NCI-H1436 (cell line): ENCODE measurements at places on chromosomes 1 and 21.

GRCh38 chr1:167938080-167938636, 1.3 kb upstream of the MPC2 start:
- DNase-seq = no peak

GRCh38 chr1:89780721-89781120, 40.1 kb upstream of the LRRC8D start:
- peak; percentile 28 for DNase-seq

DNA sequence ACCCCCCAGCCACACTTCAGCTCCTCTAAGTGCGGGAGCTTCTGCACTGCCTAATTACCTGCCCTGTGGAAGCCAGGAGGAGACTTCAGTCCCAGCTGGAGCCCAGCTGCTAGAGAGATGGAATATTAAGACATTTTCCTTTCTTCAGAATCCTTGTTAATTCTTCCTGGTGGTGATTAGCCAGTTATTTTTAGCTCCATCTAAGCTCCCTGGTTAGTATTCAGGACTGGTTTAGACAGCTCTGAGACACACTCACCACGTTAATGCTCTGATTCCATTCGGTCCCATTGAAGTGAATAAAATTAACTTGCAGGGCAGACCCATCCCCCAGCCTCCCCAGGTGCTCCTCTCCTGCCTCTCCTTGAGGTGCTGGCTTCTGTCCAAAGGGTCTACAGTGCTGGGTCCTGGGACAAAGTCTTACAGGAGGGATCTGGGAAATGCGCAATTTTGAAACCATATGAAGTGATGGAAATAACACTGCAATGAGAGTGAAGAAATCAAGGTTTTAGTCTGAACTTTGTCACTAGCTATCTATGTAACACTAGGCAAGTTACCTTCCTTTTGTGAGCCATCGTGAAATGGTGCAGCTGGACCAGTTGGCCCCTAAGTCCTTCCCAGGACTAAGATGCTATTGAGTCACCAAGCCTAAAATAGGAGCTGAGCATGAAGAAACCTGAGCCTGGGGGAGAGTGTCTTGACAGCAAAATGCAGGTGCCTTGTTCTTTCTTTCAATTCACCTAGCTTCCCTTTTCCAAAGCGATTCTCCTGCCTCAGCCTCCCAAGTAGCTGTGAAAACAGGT, 117.4 kb upstream of the ATP1A1 start:
- DNase-seq = peak; percentile 19

- DNase-seq = no peak
Observed at GRCh38 chr21:33687634-33688033, 45.3 kb downstream of the ITSN1 start.

DNA sequence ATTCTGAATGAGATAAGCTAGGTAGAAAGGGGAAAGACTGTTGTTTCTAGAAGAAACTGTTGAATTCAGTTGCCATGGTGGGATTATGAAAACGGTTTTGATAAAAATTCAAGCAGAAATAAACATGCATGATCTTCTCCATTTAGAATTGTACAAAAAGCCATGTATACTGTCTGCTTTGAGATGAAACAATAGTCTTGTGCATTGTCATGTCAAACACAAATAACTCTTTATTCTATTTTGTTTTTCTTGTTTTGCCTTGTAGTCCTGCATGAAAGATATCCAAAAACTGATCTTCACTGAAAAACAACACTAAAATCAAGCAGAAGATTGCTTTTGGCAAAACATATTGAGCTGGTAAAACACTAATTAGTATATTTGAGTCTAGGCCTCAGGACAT, 659.9 kb downstream of the LTN1 start:
- DNase-seq = no peak

DNA sequence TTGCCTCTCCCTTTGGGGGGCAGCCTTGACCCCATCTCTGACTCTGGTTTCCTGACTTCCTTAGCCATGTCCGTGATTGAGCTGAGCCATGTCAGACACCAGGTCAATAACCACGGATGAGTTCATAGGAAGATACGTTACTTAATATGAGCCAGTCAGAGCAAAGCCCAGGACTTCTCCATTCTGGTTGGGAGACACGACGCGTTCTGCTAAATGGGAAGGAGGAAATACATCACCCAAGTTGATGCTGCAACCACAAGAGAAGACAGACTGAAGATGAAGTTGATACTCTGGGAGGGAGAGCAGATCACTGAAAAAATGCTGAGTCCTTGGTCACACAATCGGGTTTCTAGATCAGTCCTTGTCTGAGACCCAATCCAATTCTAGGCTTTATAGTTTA, 90.9 kb downstream of the MATN1 start:
- DNase-seq = no peak

GRCh38 chr1:164803366-164803765, 244.4 kb downstream of the PBX1 start:
- no peak for DNase-seq

GRCh38 chr1:168507231-168507630, 36.6 kb downstream of the XCL2 start:
- DNase-seq = no peak

- no peak for DNase-seq
Observed at GRCh38 chr1:119594376-119594775, 53.7 kb downstream of the ZNF697 start.

DNA sequence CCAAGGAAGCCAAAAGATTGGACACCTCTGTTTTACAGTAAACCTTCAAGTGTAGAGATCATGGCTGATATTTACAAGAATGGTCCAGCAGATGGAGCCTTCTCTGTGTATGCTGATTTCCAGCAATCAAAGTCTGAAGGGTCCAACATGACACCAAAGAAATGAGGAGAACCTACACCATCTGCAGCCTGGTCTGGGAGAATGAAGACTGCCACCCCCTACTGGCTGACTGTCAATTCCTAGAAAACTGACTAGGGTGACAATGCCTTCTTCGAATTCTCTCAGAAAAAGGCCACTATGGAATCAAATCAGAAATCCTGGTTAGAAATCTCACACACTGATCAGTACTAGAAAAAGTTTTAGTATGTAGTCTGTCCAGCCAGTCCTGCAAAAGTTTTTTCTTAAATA, 83.3 kb downstream of the CDC42BPA start:
- DNase-seq = peak; percentile 7

GRCh38 chr1:89310505-89310904, 37.8 kb upstream of the GBP5 start:
- no peak for DNase-seq

DNA sequence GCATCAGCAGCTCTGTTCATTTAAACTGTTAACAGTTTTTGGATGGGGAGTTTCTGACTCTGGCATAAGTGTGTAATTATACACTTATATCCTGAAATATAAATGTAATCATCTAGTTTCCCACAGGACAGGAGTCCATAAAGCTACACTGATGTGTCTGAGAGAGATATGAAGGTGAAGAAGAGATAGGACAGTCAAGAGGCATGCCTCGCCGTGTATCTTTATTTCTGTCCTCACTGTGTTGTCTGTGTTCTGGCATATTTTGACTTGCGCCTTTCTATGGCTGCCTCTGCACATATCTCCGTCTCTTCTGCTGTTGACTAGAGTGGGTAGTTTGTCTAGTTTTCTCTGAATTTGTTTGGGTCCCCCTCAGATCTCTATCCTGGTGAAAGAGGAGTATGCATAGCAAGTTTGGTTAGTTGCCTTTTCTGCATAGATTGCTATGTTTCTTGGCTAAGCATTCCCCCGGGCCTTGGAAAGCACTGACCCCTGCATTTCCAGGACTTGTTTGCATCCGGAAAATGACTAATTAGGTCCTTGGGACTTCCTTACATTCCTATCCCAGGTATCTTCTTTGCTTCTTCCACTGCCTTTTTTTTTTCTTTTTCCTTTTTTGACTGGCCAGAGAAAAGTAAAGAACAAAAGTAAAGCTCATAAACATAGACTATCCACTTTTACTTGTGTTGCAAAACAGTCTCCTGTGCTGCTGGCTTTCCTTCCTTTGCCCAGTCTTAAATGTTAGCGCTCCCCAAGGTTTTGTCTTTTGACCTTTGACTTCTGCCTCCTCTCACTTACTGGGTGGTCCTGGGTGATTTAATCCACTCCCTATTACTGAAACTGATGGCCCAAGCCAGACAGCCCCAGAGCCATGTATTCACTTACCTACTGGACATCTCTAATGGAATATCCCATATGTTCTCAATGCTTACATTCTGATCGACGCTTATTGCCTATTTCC, 27.6 kb upstream of the CNN3 start:
- DNase-seq = no peak

- no peak for DNase-seq
Observed at GRCh38 chr1:41613689-41614574, 129.4 kb upstream of the EDN2 start.

- DNase-seq = no peak
Observed at GRCh38 chr21:14916676-14917141, 148.1 kb downstream of the NRIP1 start.

DNA sequence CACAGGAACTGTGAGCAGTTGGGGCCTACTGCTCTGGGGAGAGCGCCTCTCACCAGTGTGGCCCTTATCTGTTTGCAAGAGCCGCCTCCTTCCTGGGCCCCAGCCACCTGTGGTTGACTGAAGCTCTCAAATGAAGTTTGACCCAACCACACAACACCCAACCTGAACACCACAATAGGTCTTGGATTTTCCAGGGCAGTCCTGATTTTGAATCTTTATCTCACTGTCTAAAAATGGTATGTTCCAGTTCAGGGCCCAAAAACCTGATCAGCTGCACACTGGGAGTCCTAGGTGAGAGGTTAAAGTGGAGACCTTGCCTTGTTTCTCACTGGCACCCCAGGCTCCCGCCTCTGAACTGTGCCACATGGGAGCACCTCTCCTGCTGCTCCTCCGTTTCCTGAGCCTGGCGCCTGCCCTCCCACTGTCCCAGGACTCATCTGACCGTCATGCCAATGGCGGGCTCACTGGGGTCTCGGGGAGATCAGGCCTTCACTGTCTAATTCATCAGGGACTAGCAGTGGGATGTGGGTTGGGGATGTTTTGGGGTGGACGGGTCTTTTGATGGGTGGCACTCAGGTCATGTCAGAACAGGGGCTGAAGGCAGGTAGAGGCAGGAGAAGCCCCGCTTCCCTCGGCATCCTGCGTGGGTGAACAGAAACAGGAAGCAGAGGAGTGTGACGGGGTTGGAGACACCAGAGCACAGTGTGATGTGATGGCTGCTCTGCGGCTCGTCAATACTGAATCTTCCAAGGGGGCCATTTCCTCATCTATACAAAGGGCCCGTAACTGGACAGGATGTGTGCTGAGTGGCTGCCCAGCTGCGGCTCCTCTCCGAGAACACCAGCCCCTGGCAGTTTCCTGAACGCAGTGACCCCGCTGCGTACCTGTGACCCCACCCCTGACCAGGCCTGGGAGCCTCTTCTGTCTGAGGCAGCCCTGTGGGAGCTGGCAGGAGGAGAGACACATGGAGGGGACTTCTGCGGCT, 59.6 kb upstream of the ITPKB start:
- no peak for DNase-seq

GRCh38 chr1:10117865-10118264, 85.1 kb downstream of the UBE4B start:
- DNase-seq = no peak

GRCh38 chr1:222390181-222390580, 157.7 kb downstream of the HHIPL2 start:
- no peak for DNase-seq

DNA sequence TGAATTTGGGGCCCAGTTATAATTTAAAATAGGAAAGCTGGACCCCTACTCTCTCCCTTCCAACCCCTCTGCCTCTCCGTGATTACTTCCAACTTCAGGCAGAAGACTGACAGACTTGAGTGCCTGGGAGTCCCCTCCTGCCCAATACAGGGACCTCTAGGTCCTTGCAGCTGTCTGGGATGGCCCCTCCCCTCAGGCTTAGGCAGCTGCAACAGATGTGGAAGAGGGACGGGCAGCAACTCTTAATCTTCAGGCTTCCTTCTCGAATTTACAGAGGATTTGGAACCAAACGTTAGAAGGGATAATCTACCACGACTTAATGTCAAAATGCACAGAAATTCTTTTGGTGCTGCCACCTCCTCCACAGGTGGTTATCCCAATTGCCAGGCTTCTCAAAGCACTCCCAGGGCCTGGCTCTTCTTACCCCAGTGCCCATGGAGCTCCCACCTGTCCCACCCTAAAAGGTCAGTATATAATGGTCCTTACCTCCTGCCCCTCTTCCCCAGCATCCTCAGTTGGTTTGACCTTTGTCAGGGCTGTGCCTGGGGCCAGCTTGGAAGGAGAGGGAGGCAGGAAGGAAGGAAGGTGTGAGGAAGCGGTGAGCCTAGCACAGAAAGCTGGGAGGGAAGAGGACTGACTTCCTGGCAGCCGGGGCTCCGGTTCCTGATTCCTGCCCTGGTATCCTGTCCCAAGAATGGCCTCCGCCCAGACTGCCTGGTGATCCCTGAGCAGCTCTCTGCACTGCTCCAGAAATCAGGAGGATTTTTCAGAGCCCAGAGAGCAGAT, 2.8 kb downstream of the PEA15 start:
- DNase-seq = no peak

- DNase-seq = no peak
Observed at GRCh38 chr1:57058652-57059501, 93.1 kb upstream of the C8B start.

- no peak for DNase-seq
Observed at GRCh38 chr1:116471241-116471640, 98.2 kb downstream of the ATP1A1 start.

DNA sequence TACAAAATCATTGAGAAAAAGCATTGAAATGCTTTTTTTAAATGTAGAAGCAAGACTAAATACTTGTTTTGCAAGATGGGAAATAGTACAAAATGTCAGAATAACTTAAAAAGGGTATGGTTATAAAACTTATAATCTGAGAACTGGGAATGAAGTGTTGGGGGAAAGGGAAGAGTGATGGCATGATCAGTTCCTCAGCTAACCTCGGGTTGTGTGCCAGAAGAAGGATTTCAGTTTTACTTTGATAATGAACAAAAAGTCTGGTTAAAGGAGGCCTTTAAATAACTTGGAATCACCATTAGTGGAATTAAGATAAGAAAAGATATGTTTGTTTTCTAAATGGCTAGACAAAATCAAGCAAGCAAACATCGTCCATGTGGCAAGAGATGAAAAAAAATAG, 20.7 kb downstream of the NEK7 start:
- no peak for DNase-seq

GRCh38 chr1:108852221-108852975, 4.5 kb downstream of the AKNAD1 start:
- no peak for DNase-seq

GRCh38 chr1:233614173-233614742, 352 bp downstream of the KCNK1 start:
- peak; percentile 31 for DNase-seq

DNA sequence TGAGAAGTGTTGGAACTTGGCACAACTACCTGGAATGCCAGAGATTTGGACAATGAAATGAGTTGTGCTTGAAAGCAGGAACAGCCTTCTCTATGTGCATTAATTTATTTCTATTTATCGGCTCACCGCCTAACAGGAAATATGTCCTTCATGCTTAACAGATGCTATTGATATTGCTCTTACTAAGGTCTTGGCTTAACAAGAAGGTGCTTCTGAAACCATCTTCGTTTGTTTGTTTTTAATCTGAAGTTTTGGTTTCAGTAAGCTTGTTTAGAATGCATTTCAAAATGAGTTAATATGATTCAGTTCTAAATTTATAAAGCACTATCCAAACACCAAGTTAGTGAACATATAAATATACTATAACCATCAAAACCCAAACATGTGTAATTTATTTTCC, 898.3 kb upstream of the B3GALT2 start:
- DNase-seq = no peak

- no peak for DNase-seq
Observed at GRCh38 chr1:212819726-212820125, 27.7 kb downstream of the SPATA45 start.
